ENCODE measurements at places on chromosomes 12 and 14. TPM values are rescaled to one million over a fixed set of nuclear protein-coding genes. Genes with fewer than 3 reads are reported as not detected.

GRCh38 chr12:1836854-1837421, 16.6 kb downstream of the LRTM2 start:
- DNase-seq = no peak

DNA sequence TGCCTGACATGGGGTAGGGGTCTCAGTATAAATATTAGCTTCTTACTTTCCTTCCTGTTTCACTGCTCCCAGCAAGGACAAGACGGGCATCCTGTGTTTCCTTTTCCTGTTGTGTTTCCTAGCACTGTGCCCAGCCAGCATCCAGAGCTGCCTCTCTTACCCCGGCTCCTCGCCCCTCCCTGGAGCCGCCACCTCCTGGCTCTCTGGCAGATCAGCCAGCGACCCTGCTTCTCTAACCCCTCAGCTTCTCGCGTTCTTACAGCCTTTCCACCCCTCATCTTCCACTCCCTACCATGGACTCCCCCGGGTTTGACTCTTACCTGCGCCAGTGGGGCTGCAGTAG, 17.8 kb downstream of the HDAC7 start:
- no peak for DNase-seq

GRCh38 chr12:59185295-59185694, 265.0 kb upstream of the LRIG3 start:
- DNase-seq = no peak

GRCh38 chr12:71685914-71686657, at the start of gene TMEM19:
Gene TMEM19, plus strand, starts transcription at chr12:71686082. Its CDS starts 599 bp downstream, at chr12:71686681.
- peak; percentile 95 for DNase-seq

DNA sequence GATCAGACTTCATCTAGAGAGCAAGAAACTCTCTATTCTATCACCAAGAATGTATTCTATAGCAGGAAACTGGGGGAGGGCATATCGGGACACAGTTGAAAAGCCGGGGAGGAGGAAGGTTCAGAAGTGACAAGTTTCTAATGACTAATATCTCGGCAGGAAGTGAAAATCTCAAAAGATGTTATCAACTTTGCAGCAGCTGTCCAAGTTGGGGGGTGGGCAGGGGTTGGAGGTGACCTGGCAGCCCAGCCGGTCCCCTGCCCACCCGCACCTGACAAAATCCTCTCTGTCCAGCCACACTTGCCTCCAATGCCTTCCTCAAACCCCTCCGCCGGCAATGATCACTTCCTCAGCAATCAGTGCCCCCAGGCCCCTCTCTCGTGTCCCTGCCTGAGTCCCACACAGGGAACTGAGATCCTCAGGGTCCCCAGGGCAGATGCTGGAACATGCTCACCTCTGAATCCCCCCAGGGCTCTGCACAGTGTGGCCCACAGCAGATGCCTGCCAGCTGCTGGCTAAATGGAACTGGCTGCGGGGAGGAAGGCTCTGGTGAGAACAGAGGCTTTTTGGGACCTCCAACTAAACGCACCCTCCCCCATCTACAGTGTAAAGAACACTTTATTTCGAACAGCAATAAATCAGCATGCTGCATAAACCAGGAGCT, 43.9 kb downstream of the CCDC88C start:
- no peak for DNase-seq

- peak; percentile 47 for DNase-seq
Measured at GRCh38 chr14:74906925-74907521, 16.0 kb downstream of the RPS6KL1 start.

- no peak for DNase-seq
Measured at GRCh38 chr12:50061946-50062686, 4.7 kb downstream of the ASIC1 start.

The CGRRF1 gene
- 20.7 TPM for total RNA-seq

The SMAGP gene
- total RNA-seq = 3.4 TPM

GRCh38 chr12:123379391-123379790, 4.5 kb upstream of the KMT5A start:
- no peak for DNase-seq

The GLIPR1L1 gene
- not detected for total RNA-seq

The ACTN1 gene
- 90.5 TPM for total RNA-seq

GRCh38 chr14:70641548-70642302, at the start of gene TTC9:
Gene TTC9, plus strand, starts transcription at chr14:70641916. Its CDS starts 214 bp downstream, at chr14:70642130.
- DNase-seq = peak; percentile 55

GRCh38 chr14:104123879-104124278, 14.5 kb upstream of the KIF26A start:
- no peak for DNase-seq

DNA sequence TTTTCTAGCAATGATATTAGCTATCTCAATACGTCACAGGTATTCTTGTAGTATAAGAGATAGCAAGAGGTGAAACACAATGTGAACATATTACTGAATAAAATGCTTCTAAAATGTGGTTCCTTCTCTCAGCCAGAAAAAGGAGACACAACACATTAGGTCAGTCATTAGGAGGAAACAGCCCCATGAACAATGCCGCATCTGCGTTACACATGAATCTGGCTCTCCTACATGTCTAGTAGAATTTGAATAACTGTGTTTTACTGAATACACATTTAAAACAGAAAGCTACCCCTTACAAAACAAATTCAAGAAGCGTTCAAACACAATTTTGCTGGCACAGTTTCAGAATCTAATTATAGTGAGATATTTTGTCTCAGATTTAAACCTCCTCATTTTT, 51.6 kb downstream of the EFCAB11 start:
- DNase-seq = no peak

- no peak for DNase-seq
Measured at GRCh38 chr12:127964717-127965116, 302.3 kb upstream of the TMEM132C start.

The PAH gene
- total RNA-seq = not detected

The KCNC2 gene
- total RNA-seq = not detected

The IL23A gene
- total RNA-seq = not detected

The GYS2 gene
- total RNA-seq = not detected

The CIROP gene
- total RNA-seq = not detected

- no peak for DNase-seq
Measured at GRCh38 chr12:23098517-23098916, 473.5 kb downstream of the ETNK1 start.

DNA sequence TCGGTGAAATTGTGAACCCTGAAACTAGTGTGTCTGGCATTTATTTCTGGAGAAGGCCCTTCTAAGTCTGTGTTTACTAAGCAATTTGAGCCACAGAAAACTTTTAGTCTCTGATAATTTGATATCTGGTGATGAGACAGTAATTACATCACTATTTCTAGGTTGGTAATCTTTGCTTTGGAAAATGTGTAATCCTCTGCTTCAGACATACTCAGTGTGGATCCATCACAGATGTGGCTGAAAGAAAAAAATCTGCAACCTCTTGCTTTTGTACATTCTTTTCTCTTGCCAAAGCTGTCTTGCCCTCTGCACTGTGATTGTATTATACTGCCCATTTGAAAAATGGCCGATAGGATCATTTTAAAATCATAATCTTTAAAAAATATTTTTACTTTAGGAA, 78.1 kb downstream of the PELI2 start:
- no peak for DNase-seq

The RPGRIP1 gene
- total RNA-seq = 0.52 TPM

The CMKLR1 gene
- 6.4 TPM for total RNA-seq

- peak; percentile 32 for DNase-seq
Measured at GRCh38 chr12:92503029-92503931, 199.5 kb upstream of the PLEKHG7 start.

The SERPINA12 gene
- total RNA-seq = not detected

DNA sequence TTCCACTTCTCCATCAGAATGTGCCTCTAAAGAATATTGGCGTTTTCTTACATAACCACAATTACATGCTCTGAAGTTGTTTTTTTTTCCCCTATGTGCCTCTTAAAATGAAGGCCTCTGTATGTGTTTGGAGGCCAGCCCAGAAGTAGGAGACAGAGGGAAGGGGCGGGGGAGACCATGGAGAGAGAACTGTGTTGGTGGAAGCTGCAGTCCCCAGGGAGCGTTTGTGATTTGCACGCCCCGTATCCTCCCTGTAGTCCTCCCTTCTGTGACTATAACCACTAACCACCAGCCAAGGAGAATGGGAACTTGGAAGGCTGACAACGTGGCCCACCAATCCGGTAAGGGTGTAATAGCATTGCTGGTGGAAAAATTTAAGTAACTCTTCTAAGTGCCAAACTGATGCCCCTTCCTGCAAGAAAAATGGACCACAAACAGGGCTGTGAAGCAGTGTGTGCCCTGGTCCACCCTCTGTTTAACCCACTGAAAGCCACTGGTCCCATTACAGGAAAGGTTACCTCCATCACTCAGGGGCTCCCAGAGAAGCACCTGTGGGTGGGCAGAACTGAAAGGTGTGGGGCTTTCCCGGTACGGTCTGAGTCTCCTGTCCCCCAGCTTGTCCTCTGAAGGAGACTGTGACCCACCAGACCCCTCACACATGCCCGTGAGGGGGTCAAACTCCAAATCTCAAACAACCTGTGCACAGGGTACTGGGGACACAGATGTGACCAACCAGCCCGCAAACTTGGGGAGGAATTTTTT, 36.8 kb downstream of the CCDC88C start:
- DNase-seq = no peak

DNA sequence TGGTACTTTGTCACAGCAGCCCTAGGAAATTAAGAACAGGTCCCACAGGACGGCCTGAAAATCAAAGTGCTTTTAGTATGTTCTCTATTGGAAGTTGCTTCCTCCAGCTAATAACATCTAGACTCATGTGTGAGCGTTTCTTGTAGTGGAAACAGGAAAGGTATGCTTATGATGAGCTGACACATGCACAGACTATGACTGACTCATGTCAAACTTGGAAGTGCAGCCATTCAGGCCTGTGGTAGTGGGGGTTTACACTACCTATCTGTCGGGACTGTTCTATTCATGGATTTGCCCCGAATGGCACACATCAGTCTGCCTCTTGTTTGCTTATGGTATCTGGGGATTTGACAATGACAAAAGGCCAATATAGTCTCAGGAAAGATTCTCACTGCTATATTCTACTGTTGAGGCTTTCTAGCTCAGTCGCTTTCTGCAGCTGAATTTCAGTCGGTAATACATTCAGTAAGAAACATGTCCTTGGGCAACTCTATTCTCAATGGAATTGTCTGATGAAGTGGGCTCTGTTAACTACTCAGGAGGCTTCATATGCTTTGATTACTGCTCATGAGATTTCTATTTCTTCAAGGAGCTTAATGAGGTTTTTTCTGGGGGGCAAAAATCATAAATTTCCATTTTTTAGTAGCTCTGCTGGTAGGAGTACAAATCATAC, 270.3 kb upstream of the DAAM1 start:
- DNase-seq = no peak

- DNase-seq = no peak
Measured at GRCh38 chr12:19794116-19794515, 354.8 kb downstream of the AEBP2 start.

DNA sequence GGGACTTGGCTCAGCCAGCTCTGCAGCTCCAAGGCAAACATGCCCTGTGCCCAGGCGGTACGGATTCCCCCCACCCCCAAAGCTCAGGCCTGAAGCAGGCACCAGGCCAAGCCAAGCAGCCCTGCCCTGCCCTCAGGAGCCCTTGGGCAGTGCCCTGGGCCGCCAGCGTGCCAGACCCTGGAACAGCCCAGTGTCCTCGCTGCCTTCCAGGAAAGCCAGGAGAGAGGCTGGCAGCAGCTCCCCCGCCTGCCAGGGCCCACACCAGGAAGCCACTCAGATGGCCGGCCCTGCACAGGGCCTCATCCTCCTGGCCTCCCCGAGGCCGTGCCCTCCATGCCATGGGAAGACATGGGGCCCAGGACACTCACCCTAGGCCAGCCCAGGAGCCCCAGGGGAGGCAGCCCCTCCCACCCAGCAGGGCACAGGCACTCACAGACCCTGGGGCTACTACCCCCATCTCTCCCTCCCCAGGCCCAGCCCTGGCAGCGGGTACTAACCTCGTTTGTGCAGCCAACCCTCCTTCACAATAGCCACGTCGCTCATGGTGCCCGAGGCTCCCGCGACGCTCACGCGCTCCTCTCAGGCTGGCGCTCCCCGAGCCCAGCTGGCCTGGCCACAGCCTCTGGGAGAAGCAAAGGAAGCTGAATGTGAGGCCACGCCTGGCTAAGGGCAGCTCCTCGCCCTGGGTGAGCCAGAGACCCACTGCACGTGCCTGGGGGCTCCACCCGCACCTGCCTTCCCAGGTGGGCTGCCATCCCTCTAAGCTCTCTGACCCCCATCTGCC, 3.3 kb downstream of the AKT1 start:
- DNase-seq = peak; percentile 88

GRCh38 chr12:10235761-10236631, 23.3 kb downstream of the GABARAPL1 start:
- peak; percentile 44 for DNase-seq

The INHBE gene
- not detected for total RNA-seq

- DNase-seq = no peak
Measured at GRCh38 chr14:70906793-70907175, 475 bp upstream of the PCNX1 start.

DNA sequence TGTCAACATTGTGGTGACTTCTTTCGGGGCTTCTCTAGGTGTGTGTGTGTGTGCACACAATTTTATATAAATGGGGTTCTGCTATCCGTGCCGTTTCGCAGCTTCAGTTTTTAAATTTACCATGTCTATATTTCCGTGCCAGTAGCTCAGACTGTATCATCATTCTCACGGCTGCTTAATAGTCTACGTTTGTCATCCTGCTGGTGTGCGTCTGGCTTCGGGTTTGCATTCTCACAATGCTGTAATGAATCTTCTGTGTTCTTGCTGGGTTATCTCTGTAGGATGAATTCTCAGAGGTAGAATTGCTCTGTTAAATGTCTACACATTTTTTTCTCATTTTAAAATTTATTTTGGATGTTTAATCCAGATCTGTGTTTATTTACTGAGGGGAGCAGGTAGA, 73.6 kb downstream of the ADGRD1 start:
- no peak for DNase-seq

- DNase-seq = no peak
Measured at GRCh38 chr14:92898566-92899131, 24.3 kb upstream of the CHGA start.

DNA sequence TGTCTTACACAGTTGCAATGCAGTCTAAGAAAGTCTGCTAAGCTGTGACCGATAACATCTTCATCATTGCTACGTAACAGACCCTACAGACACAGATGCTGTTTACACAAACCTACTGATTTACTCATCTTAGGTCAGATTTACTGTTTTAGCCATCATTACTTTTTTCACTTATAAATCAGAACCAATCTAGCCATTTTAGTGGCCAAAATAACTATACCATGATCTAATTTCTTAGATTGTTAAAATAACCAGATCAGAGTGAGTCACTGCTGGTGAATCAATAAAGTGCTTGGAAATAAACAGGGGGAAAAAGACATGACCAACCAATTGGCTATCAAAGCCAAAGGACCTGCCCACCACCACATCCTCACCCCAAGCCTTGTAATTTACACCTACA, 57.0 kb upstream of the FOXN3 start:
- DNase-seq = no peak

The MDGA2 gene
- not detected for total RNA-seq

The WNT1 gene
- not detected for total RNA-seq
